Sigmoid colon (tissue), 7 donors: ENCODE measurements at places on chromosomes 6 and 20. TPM values are rescaled to one million over a fixed set of nuclear protein-coding genes. Genes with fewer than 3 reads are reported as not detected.
A peak's percentile ranks its signal among the peaks of the same experiment; 100 is the strongest.

DNA sequence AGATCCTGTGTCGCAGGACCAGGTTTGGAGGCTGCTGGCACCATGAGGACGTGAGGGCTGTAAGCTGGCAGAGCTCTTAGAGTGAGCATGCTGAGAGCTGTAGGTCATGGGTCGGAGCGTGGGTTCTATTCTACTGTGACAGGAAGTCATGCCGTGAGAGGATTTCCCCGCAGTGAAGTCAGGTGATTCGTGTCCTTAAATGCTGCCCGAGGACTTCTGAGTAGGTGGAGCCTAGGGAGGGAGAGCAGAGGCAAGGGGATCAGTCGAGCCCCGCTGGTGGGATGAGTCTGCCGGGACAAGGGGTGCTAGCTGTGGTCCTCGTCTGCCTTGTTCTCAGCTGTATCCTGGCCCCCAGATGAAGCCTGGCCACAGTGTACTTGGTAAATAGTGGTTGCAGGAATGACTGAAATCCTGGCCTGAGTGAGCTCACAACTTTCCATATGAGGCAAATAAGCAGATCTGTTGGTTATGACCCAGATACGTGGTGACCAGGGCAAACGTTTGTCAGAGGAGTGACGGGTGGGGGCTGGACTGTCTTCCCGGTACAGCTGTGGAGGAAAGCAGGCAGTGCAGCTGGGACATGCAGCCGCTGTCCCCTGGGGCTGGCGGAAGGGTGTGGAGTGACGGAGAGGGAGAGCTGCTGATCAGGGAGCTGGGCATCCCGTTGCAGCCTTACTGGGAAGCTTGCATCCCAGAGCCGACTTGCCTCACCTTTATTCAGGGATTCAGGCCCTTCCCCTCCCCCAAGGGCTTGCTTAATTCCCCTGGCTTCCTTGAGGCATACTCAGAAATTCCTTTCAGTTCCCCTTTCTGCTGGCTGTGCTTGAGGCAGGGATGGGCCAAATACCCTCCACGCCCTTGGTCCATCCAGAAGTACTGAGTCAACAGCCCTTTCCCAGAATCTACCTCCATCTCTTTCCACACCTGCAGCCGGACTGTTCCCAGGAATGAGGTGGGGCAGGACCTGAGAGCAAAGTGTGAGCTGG is 250.9 kb upstream of the RREB1 start:
- H3K36me3 ChIP-seq = no peaks in the 10 kb centered on the region
- H3K27me3 ChIP-seq = no peaks in the 10 kb centered on the region
- no peak overlapping the region for H3K4me3 ChIP-seq
- DNase-seq = peak; percentile 76
- peak overlapping the region; percentile 17 for H3K27ac ChIP-seq

BMP2 gene
- 2.9 TPM for total RNA-seq

DNA sequence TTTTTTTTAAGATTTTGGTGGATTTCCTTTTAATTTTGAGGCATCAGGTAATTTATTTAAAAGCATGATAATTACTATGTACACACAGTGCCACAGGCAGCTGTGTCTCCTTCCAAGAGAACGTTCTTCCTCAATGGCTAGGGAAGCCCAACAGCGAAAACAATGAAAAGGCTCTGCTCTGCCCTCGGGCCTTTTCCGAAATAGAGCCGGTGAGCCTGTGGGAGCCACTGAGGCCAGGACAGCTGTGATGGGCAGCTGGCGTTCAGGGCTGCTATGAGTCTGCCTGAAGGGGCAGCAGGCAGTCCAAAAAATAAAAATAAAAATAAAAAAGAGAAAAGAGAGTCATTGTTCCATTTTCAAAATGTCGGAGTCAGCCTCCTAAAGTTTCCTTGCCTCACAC is 443.8 kb downstream of the KIF16B start:
- H3K27ac ChIP-seq = no peak overlapping the region
- no peaks in the 10 kb centered on the region for H3K27me3 ChIP-seq
- H3K4me3 ChIP-seq = no peak overlapping the region
- DNase-seq = no peak

- no peak overlapping the region for H3K4me3 ChIP-seq
- peaks cover 13% of the 10 kb centered on the region for H3K27me3 ChIP-seq
- no peak overlapping the region for H3K27ac ChIP-seq
- no peak for DNase-seq
Measured at GRCh38 chr20:51043811-51044210, 20.9 kb upstream of the KCNG1 start.

DNA sequence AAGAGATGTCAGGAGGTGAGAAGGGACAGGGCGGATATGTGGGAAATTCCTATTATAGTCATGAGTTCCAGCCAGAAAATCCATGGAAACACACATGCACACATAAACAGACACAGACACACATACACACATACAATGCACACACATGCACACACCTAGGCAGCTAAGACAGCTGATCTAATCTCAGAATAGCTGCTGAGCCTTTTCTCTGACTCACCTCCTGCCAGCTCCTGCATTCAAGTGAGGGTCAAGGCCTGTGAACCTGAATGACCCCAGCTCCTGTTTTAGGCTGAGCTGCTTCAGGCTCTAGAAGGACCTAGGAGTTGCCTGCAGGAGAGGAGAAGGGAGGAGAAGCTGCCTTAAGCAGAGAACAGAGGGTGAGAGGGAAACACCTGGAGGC is 21.6 kb upstream of the RAET1L start:
- H3K27me3 ChIP-seq = no peaks in the 10 kb centered on the region
- H3K36me3 ChIP-seq = no peaks in the 10 kb centered on the region
- H3K27ac ChIP-seq = no peak overlapping the region
- peak; percentile 26 for DNase-seq
- no peak overlapping the region for H3K4me3 ChIP-seq
- no peaks in the 10 kb centered on the region for H3K4me1 ChIP-seq

DNA sequence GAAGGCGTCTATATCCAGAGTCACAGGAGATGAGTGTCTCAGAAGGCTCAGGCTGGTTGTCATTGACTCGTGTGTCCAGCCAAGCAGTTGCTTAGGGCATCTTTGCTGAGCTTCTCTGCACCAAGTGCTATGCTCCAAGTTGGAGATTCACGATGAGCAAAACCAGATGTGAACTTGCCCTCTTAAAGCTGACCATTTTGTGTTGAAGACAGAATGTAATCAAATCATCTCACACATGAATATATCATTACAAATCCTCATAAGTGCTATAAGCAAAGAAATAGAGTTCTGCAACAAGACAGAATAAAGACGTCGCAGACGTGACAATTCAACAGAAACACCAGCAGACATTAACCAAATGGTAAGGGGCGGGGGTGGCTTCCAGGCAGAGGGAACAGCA is 103.9 kb downstream of the ALDH8A1 start:
- H3K36me3 ChIP-seq = no peaks in the 10 kb centered on the region
- no peaks in the 10 kb centered on the region for H3K4me1 ChIP-seq
- no peak overlapping the region for H3K27ac ChIP-seq
- no peaks in the 10 kb centered on the region for H3K27me3 ChIP-seq
- H3K4me3 ChIP-seq = no peak overlapping the region

DNA sequence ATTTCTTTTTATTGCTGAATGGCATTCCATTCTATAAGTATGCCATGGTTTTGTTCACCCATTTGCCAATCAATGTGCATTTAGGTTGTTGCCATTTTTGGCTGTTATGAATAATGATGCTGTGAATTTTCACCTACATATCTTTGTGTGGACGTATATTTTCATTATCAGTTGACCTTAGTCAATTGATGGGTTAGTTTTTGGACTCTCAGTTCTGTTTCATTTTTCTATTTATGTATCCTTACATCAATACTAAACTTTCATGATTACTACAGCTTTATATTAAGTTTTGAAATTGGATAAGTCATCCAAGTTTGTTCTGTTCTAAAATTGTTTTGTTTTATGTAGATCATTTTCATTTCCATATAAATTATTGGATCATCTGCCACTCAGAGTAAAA is 261.9 kb upstream of the CNR1 start:
- H3K4me1 ChIP-seq = no peaks in the 10 kb centered on the region
- no peak for DNase-seq
- no peaks in the 10 kb centered on the region for H3K27me3 ChIP-seq
- H3K36me3 ChIP-seq = no peaks in the 10 kb centered on the region
- no peak overlapping the region for H3K27ac ChIP-seq

GRCh38 chr6:2623295-2623694 is 127.4 kb downstream of the MYLK4 start:
- H3K27ac ChIP-seq = no peak overlapping the region
- DNase-seq = no peak
- no peak overlapping the region for H3K4me3 ChIP-seq
- H3K4me1 ChIP-seq = no peaks in the 10 kb centered on the region
- no peaks in the 10 kb centered on the region for H3K36me3 ChIP-seq

KHDC1L gene
- total RNA-seq = not detected

DNA sequence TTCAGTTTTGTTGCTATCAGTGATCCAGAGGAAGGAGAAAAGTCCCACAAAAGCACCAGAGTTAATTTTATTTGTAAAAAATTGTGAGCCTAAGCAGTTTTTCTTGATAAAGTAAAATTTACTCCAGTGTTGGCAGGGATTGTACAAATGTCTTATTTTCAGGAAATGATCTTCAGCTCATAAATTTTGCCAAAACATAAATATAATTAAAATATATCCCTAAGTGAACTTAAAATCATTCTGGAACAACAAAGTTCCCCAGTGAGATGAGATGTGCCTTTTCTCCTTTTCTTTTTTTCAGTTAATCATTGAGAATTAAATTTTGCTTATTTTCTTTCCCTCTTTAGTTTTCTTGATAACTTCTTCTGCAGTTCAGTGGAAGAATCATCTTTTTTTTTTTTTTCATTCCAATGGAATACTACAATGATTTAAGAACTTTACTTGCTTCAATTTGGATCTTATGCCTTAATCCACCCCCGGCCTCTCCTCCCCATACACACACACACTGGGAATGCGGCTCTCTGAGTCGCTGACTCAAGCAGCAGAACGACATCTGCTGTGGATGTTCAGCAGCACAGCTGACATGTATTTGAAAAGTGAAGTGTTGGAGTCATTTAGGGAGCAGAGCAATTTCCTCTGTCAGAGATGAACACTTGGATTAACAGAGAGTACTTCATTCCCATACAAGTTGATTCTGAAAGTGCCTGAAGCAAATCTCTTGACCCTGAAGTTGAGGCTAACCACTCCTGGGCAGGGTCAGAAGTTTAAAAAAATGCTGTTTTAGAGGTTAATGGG is 27.7 kb upstream of the LAMA4 start:
- no peak overlapping the region for H3K4me3 ChIP-seq
- peak overlapping the region; percentile 66 for H3K27ac ChIP-seq
- H3K36me3 ChIP-seq = no peaks in the 10 kb centered on the region
- DNase-seq = peak; percentile 86
- H3K4me1 ChIP-seq = peaks cover 39% of the 10 kb centered on the region
- no peaks in the 10 kb centered on the region for H3K27me3 ChIP-seq

GRCh38 chr6:6696867-6697531 is 108.5 kb downstream of the LY86 start:
- H3K27me3 ChIP-seq = no peaks in the 10 kb centered on the region
- H3K36me3 ChIP-seq = no peaks in the 10 kb centered on the region
- H3K4me1 ChIP-seq = peaks cover 20% of the 10 kb centered on the region
- no peak for DNase-seq
- H3K4me3 ChIP-seq = no peak overlapping the region

GRCh38 chr6:47413752-47414422 is 63.7 kb upstream of the CD2AP start:
- H3K4me3 ChIP-seq = peak overlapping the region; percentile 47
- no peaks in the 10 kb centered on the region for H3K36me3 ChIP-seq
- peaks cover 4% of the 10 kb centered on the region for H3K4me1 ChIP-seq
- no peaks in the 10 kb centered on the region for H3K27me3 ChIP-seq
- DNase-seq = no peak

DNA sequence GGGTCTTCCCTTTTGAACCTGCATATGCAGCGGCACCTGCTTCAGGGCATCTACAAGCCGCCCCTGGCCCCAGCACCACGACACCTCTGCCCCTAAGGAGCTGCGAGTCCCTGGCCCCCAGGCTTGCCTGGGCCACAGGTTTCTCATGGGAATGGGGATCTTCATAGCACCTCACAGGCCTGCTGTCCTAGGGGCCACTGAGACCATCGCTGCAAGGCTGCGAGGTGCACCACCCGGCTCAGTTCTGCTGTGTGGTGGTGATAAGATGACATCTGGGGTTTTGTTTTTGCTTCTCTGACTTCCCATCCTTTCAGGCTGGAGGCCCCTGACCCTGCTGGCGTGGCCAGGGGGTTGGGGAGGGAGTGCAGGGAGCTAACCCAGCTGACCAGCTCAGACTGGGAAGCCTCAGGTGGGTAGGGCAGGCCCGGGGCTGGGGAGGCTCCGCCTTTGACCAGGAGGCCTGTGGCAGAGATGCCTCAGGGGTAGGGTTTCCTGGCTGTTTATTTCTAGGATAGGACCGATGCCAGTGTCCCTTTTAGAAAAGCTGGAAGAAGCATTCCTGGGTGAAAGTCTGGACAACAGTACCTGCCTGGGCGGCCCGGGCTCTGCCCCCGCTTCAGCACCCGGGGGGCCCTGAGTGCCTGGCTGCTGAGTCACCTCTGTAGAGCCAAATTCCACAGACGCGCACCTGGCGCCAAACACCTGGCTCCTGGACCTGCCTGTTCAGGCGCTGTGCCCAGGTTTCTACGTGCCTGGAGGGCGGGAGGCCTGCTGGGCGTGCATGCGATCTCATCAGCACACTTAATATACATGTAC is 264.7 kb downstream of the DLL1 start:
- peak; percentile 65 for DNase-seq
- peaks cover 11% of the 10 kb centered on the region for H3K27me3 ChIP-seq
- H3K4me3 ChIP-seq = no peak overlapping the region
- no peaks in the 10 kb centered on the region for H3K36me3 ChIP-seq
- peaks cover 51% of the 10 kb centered on the region for H3K4me1 ChIP-seq
- H3K27ac ChIP-seq = no peak overlapping the region

GRCh38 chr6:149935246-149935645 is 6.6 kb upstream of the ULBP2 start:
- H3K27me3 ChIP-seq = peaks cover 98% of the 10 kb centered on the region
- H3K36me3 ChIP-seq = no peaks in the 10 kb centered on the region
- H3K27ac ChIP-seq = no peak overlapping the region
- H3K4me3 ChIP-seq = no peak overlapping the region
- H3K4me1 ChIP-seq = no peaks in the 10 kb centered on the region

GRCh38 chr6:105981002-105981887 is 104.9 kb upstream of the PRDM1 start:
- peak overlapping the region; percentile 24 for H3K4me3 ChIP-seq
- H3K27ac ChIP-seq = no peak overlapping the region
- no peaks in the 10 kb centered on the region for H3K36me3 ChIP-seq

TTBK1 gene
- total RNA-seq = 0.55 TPM

DNA sequence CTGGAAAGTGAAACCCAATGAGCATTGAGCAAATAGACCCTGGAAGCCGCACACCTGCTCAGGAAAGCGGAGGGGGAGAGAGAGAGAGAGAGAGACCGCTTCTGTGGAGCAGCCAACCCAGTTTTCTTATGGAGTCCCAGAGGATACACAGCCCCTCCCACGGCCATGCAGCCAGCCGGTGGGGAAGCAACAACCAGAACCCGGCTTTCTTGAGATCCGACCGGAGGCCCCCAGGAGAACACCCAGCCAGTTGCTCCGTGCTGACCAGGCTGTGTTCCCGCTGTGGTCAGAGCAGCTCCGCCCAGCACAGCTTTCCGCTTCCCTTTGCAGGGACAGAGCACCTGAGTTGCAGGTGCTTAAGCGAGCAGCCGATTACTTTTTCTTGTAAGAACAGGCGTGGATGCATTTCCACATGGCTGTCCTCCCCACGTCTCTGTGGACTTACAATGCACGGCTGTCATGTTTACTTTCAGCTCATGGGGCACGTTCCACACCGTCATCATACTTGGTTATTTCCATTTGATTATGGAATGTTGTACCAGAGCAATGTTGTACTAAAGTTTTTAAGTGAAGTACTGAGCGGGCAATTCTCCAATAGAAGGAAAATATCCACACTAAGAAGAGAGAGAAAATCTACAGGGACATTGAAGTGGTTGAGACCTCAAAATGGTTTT is 381.9 kb downstream of the THBS2 start:
- no peaks in the 10 kb centered on the region for H3K4me1 ChIP-seq
- H3K4me3 ChIP-seq = no peak overlapping the region
- H3K27me3 ChIP-seq = no peaks in the 10 kb centered on the region
- DNase-seq = no peak
- H3K27ac ChIP-seq = no peak overlapping the region
- no peaks in the 10 kb centered on the region for H3K36me3 ChIP-seq

TENT5A gene
- 20.2 TPM for total RNA-seq

SLC22A16 gene
- total RNA-seq = not detected
